ENCODE measurements at places on chromosomes 11 and 22.

GRCh38 chr22:49871482-49871881, 17.8 kb downstream of the ZBED4 start:
- DNase-seq, result no peak

GRCh38 chr11:116387641-116388040, 385.1 kb downstream of the BUD13 start:
- DNase-seq, result no peak

- no peak for DNase-seq
Observed at GRCh38 chr11:85269109-85269508, 358.0 kb downstream of the DLG2 start.

DNA sequence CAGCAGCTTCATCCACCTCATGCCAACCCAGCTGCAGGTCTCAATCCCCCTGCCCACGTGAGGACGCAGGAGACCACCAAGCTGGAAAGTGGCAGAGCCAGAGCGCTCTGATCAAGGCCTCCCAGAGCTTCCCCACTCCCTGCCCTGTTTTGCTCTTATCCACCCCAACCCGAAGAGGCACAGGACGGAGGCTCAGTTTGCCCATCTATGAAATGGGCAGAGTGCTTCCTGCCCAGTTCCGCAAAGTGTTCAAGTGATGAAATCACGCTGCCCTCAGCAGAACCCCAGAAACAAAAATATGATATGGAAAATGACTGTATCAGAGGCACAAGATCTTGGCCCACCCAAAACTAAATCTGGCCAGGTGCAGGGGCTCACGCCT, 7.9 kb downstream of the LGALS2 start:
- no peak for DNase-seq

DNA sequence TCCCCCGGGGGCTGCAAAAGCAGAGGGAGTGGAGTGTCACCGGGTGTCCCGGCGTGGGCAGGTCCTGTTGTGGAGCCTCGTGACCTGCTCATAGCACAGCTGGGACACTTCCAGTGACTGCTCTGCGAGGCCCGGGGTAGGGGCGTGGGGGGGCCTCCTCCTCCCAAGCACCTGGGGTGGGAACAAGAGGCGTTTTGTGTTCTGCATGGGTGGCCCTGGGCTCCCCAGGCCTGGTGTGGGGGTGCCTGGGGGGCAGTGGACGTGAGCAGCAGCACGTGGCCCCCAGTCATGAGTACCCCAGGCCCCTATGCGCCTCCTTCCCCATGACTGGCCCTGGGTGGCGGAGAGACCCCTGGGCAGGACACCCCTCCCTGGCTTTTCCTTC, 104.7 kb downstream of the KCNQ1 start:
- DNase-seq, result no peak

GRCh38 chr11:63603180-63603518, 11.1 kb downstream of the PLAAT3 start:
- no peak for DNase-seq

GRCh38 chr11:115548878-115549528, 44.8 kb upstream of the CADM1 start:
- no peak for DNase-seq

DNA sequence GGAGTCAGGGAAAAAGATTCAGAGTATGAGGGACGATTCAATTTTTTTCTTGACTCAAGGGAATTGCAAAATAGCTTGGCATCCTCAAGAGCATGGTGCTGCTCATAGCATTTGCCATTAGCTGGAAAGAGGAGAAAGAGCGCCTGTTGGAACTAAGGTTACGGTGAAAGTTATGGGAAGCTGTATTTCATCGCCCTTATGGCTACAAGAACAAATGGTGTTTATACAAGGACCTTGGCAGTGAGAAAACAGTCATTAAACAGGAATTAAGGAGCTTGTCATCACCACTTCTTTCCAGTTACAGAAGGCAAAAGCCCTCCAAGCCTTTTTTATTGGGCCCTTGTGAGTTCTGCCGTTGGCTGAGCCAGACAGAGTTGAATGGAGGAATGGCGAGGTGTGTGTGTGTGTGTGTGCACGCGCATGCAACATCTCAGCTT, 74.2 kb downstream of the ALX4 start:
- DNase-seq, result no peak

DNA sequence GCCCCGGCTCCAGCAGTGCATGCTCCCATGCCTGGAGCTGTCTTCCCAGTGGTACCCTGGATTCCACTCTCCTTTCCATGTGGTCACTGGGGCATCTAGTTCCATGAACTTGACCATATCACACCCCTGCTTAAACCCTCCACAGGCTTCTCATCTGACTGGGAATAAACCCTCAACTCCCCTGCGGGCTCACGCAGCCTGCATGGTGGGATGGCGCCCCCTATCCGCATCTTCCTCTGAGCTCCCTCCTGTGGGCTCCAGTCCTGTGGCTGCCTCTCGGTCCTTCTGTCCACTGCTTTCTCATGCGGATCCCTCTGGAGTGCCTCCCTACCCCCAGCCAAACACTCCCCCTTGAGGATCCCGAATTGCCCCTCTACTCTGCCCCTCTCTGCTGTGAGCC, 41.4 kb upstream of the TTLL12 start:
- DNase-seq, result no peak

- peak; percentile 17 for DNase-seq
Observed at GRCh38 chr22:40385036-40385782, 14.8 kb downstream of the SGSM3 start.

DNA sequence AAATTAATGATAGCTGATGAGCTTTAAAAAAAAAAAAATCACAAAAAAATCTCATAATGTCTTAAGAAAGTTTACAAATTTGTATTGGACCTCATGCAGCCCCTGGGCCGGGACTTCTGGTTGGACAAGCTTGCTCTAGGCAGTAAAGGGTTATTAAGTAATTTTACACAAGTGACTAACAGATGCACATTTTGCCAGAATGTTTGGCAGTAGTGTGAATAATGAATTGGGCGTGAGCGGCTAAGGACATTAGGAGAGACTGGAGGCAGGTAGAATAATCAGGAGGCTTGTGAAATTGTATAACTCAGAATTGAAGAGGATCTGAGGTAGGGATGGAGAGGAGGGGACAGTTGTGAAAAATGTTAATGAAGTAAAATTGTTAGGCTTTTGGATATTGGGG, 77.4 kb downstream of the HIPK3 start:
- no peak for DNase-seq

DNA sequence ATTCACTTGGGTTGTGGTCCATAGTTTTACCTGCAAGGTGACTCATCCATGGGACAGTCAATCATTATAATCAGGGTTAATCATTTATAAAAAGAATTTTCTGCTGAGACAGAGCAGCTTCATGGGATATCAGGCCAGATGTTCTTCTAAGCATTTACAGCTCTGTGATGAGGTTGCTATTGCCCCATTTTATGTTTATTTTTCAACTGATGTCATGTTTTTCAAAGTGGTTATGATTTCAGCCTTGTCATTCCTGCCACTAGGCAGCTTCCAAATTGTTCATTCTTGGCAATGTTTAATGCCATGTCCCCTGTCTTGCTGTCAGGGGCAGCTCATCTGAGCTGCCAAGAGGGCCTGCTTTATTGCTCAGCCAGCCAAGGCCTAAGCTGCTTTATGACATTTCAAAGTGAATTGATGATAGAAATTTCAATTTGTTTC, 35.9 kb upstream of the ZBED5 start:
- no peak for DNase-seq

DNA sequence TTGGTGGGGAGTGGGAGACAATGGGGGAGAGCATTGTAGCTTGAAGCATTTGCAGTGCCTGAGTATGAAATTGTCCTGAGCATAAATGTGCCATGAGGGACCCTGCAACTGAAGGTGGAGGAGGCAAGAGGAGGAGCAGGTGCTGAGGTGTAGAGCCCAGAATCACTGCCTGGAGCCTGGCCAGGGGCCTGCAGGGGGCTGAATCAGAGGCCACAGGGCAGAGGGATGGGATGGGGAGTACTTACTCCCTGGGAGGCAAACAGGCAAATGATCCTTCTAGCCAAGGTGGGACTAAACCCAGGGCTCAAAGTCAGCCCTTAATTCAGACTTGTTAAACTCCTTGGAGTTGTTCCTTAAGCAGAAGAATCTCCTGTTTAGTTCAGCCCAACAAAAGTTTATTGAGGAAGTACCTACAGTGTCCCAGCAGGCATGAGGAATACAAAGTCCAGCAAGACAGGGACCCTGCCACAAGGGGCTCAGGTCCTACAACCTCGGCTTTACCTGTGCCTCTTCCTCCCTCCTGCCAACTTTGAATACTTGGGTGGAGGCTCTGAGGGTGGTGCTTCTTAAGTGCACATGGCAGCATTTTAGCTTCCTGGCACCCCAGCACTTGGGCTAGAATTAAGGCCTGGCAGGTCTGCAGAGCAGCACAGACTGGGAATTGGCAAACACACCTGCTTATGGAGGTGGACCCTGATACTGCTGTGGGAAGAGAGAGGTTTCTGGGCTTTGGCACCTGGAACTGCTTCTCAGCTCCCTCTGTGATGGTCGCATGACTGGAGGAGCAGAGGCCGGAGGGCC, 20.0 kb downstream of the MICAL2 start:
- DNase-seq, result no peak

DNA sequence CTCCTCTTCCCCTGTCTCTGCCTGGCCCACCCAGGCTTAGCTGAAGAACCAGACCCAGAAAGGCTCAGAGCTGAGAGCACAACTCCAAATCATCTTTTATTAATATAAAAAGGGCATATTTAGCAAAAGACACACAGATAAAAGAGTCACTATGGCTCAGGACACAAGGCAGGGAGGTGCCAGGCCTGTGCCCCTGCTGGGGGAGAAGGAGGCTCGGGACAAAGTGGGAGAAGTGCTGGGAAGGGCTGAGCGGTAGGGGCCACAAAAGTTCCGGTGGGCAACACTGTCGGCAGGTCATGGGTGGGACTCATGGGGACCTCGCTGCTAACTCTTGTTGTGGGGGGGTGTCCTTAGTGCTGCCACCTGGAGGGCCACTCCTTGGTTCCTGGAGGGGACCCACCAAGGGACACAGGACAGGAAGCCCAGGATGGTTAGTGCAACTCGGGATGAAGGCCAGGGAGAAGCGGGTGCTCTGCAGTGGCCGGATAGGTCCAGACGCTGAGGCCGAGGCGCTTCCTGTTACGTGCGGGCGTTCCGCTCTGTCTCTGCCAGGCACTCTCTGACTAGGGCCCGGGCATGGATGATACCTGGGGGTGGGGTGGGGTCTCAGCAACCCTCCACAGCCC, 1.4 kb upstream of the PITPNM1 start:
- no peak for DNase-seq

DNA sequence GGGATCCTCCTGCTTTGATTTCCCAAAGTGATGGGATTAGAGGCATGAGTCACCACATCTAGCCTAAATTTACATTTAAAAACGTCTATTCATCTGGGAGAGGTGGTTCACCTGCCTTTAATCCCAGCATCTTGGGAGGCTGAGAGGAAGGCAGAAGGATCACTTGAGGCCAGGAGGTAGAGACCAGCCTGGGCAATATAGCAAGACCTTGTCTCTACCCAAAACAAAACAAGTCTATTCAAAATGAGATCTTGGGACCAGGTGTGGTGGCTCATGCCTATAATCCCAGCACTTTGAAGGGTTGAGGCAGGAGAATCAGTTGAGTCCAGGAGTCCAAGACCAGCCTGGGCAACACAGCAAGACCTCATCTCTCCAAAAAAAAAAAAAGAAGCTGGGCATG, 4.9 kb upstream of the UBASH3B start:
- DNase-seq, result no peak

- DNase-seq, result no peak
Observed at GRCh38 chr11:70440206-70440605, 41.9 kb downstream of the CTTN start.
